Mucosa of gallbladder (tissue), 1 donor: ENCODE measurements at places on chromosomes 6 and 20. TPM values are rescaled to one million over a fixed set of nuclear protein-coding genes. Genes with fewer than 3 reads are reported as not detected.

DNA sequence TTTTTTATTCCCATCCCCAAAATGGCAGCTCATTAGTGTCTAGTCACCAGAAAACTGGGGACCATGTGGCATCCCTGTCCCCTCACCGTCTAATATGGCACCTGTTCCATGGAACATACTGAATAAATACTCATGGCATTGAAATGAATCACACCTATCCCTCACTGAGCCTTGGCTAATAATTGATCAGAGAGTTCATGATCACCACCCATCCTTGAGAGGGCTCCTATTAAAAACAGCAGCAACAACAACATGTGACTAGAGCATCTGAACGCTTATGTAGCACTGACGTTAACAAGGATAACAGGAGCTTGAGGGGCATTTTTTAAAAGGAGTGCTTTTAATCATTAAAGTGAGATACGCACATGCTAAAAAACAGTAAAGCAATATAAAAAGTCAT is 1111.6 kb upstream of the FLRT3 start:
- no peak for DNase-seq

GRCh38 chr6:106745197-106745770 is 115.9 kb downstream of the QRSL1 start:
- no peak for DNase-seq

MSH5 gene
- total RNA-seq: 19.7 TPM

DCDC2 gene
- total RNA-seq: 33.8 TPM

DNA sequence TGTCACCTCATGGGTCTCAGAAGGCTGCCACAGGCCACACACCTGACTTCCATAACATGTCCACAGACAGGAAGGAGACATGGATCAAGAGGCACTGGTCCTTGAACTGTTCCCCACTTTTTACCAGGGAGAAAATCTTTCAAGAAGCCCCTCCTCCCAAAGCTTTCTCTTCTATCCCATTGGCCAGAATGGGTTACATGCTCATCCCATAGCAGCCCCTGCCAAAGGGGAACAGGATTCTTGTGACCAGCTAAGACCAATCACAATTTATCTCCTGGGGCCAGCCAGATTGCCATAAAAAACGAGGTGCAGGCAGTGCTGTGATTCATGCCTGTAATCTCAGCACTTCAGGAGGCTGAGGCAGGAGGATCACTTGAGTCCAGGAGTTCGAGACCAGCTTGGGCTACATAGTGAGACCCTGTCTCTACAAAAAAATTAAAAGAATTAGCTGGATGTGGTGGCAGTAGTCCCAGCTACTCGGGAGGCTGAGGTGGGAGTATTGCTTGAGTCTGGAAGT is 59.4 kb downstream of the TMEM242 start:
- no peak for DNase-seq

C6orf141 gene
- total RNA-seq: 70.0 TPM

ZBTB46 gene
- total RNA-seq: 9.0 TPM

GABBR1 gene
- total RNA-seq: 52.4 TPM

GRCh38 chr20:48482790-48483189 is 345.0 kb downstream of the PREX1 start:
- DNase-seq: no peak
